ENCODE measurements at places on chromosomes 3 and 15. TPM values are rescaled to one million over a fixed set of nuclear protein-coding genes. Genes with fewer than 3 reads are reported as not detected.

Gene SKOR1
- 0.42 TPM for total RNA-seq

Gene BOC
- total RNA-seq = 17.9 TPM

GRCh38 chr3:119524931-119525662, 26.8 kb downstream of the TIMMDC1 start:
- no peak overlapping the region for H3K4me3 ChIP-seq
- no peaks in the 10 kb centered on the region for H3K27me3 ChIP-seq
- H3K36me3 ChIP-seq = peaks cover 30% of the 10 kb centered on the region
- no peak overlapping the region for H3K27ac ChIP-seq
- no peaks in the 10 kb centered on the region for H3K4me1 ChIP-seq

- DNase-seq = no peak
- H3K4me3 ChIP-seq = no peak overlapping the region
- H3K27me3 ChIP-seq = no peaks in the 10 kb centered on the region
- H3K27ac ChIP-seq = no peak overlapping the region
- peaks cover 13% of the 10 kb centered on the region for H3K4me1 ChIP-seq
- no peaks in the 10 kb centered on the region for H3K36me3 ChIP-seq
Measured at GRCh38 chr3:77933926-77934325, 894.0 kb downstream of the ROBO2 start.

DNA sequence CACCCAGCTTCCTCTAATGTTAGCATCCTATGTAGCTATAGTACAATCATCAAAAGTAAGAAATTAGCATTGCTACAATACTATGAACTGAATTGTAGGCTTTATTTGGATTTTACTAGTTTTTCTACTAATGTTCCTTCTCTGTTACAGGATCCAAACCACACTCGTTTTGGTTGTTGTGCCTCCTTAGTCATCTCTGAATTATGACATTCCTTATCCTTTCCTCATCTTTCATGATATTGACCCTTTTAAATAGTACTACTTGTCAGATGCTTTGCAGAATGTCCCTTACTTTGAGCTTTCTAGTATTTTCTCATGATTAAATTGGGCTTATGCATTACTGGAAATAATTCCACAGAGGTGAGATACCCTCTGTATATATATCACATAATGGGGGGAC, 265.4 kb downstream of the VPS13C start:
- DNase-seq = no peak
- H3K27ac ChIP-seq = no peak overlapping the region
- H3K27me3 ChIP-seq = peaks cover 17% of the 10 kb centered on the region
- no peaks in the 10 kb centered on the region for H3K36me3 ChIP-seq

- H3K27ac ChIP-seq = no peak overlapping the region
- no peak overlapping the region for H3K4me3 ChIP-seq
Measured at GRCh38 chr3:44419116-44419922, 58.2 kb downstream of the ZNF445 start.

- no peak overlapping the region for H3K27ac ChIP-seq
- no peaks in the 10 kb centered on the region for H3K27me3 ChIP-seq
- no peak for DNase-seq
- no peak overlapping the region for H3K4me3 ChIP-seq
- H3K36me3 ChIP-seq = peaks cover 27% of the 10 kb centered on the region
Measured at GRCh38 chr15:72042054-72042453, 75.9 kb downstream of the MYO9A start.

- H3K27ac ChIP-seq = no peak overlapping the region
- peak; percentile 38 for DNase-seq
- no peak overlapping the region for H3K4me3 ChIP-seq
- H3K27me3 ChIP-seq = peaks cover 23% of the 10 kb centered on the region
- no peaks in the 10 kb centered on the region for H3K4me1 ChIP-seq
- H3K36me3 ChIP-seq = no peaks in the 10 kb centered on the region
Measured at GRCh38 chr3:46466273-46466672, 1.6 kb upstream of the LTF start.

Measured in osteocyte (in vitro differentiated cells).